ENCODE measurements at places on chromosomes 6 and 20.

- DNase-seq, result peak; percentile 12
Observed at GRCh38 chr6:129370268-129370916, 339.6 kb downstream of the ARHGAP18 start.

DNA sequence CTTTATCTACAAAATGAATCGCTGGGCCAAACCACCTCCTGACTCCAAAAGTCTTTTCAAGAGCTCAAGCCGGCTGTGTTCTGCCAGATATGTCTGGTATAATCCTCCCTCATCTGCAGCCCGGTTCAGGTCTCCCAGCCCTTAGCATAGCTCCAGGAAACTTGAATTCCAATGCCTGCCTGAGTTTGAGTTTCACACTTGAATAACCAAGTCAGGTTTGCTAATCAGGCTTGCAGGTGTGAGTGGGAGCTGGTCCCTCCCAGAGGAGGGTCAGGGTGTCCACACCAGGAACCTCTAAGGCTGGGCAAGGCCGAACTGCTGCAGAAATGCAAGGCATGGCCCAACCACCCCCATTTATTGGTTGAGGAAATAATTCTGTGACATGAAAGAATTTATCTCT, 96.6 kb downstream of the TMEM242 start:
- no peak for DNase-seq

DNA sequence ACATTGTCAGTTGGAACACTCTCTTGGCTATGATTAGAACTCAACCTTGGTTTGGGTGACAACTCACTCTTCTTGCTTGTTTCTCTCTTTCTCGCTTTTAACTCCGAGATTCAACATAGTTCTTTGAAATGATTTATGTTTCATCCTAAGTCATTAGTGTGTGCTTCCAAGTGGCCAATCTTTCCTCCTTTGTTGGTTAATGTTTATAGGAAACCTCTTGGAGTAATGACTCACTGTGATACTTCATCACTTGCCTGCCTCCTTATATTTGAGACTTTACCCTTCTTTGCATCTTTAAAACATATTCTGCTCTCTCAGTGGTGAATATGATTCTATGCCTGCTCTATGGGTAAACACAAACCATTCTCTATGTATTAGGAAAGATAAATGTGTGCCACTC, 279.7 kb upstream of the FLRT3 start:
- DNase-seq, result no peak

DNA sequence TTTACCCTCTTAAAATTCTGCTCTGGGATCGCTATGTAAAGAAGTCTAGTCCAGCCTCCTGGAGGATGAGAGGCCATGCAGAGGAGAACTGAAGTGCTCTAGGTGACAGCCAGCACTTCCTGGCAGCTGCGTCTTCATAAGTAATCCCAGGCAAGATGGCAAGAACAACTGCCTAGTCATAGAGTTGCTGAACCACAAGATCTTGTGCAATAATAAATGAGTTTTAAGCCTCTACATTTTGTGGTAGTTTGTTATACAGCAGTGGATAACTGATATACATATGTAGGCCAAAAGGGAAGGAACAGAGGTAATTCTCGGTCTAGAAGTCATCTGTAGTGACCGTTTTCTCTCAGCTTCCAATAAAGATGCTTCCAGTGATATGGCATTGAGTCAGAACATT, 103.8 kb upstream of the FLRT3 start:
- DNase-seq, result no peak

- DNase-seq, result no peak
Observed at GRCh38 chr6:73342174-73342573, 11.9 kb downstream of the DPPA5 start.

- no peak for DNase-seq
Observed at GRCh38 chr6:44675449-44675848, 287.9 kb downstream of the CDC5L start.

DNA sequence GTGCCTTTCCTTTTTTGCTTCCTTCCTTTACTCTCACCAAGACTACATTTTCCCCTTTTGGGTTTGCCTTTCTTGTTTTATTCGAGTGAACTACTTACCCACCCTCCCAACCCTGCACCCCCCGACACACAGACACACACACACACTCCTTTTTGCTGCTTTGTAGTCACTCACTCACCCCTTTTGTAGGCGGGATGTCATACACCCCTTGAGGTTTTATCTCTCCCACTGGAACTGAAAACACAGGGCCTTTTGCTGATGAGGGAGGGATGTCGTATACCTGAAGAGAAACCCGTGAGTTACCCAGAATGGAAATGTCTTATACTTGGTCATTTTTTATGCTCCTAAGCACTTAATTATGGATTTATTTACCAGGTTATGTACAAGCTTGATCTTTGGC, 40.3 kb downstream of the NEDD9 start:
- DNase-seq, result no peak

All from activated T-helper 9 cell treated with anti-CD3 and anti-CD28 coated beads, Interleukin-2, amount 50 U/mL, for 16 hours (primary cell).